ENCODE measurements at places on chromosomes 1 and 21.

DNA sequence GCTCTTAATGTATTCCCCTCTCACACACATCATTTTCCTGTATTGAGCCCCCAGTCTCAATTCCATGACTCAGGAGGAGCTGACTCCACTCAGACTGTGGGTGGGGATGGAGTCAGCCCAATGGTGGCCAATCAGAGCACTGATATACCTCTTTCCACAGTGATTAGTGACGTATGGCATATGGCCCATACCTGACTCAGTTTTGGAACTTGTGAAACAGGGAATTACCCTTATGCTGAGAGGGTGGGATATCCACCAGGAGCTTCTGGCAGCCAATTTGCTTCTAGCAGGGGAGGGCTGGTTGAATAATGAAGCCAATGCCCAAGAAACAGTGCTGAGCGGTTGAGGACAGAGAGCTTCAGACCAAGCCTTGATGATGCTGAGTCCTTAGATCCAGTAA is 86.4 kb upstream of the SPATA6 start:
- DNase-seq, result no peak

DNA sequence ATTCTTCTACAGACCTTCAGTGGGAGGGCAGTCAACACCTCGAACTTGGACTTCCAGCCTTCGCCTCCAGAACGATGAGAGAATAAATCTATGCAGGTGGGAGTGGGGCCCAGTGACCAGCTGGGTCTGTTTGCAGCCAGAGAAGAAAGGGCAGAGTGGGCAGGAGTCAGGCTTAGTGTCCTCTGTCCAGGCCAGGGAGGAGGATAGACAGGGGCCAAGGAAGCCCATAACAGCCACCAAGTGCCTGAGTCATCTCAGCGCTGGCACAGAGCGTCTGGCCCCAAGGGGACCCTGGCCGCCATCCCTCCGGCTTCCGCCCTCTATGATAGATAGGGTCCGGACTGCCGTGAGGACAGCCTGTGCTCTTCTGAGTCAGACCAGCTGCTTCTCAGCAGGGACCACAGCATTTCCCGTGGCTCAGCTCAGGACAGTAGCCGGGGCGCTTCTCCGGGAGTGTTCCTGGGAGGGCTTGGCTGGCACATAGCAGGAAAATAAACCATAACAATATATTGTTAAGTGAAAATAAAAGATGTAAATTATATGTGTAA is 133.1 kb upstream of the C1orf174 start:
- no peak for DNase-seq

GRCh38 chr1:167522246-167522645 is 3.9 kb upstream of the CD247 start:
- no peak for DNase-seq

DNA sequence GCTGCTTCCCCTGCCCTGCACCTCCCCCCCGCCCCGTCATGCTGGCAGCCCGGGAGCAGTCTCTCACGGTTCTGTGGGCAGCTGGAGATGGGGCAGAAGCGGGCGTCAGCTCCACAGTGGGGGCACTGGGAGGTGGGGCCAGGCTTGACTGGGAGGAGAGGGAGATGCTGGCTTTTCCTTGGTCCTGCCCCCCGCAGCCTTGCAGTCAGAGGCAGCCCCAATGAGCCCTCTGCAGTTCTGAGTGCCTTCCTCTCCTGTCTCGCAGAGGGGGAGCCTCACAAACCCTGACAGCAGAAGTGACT is 21.7 kb downstream of the ARHGEF10L start:
- no peak for DNase-seq

DNA sequence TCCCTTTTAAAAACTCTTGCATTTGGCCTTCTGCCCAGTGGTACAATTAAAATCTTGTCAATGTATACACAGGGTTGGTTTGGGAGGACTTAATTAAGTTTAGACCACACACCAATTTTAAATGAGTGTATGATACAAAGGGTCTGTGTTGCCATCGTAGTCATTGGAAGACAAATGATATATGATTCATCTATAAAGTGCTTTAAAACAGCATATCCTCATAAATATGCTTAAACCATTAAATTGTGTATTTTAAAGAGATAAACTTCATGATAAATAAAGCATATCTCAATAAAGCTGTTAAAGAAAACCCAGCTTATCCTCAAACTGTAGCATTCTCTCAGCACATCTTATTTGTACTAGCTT is 69.5 kb downstream of the LUZP1 start:
- DNase-seq, result no peak

DNA sequence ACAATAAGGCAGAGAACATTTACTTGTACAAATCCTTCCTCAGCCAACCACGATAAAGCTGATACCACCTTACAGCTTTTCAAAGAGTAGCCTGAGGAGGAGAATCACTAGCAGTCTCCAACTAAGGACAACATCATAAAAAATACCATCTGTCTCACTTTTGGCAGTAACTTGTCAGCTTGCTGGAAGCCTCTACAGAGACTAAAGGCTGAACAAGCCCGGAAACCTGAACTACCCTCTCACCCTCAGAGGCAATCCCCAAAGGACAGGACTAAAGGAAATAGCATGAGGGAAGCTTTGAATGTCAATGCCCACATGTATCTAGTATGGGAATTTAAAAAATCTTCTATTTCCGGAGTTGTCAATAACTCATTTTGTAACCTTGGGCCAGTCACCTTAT is 10.6 kb downstream of the SRSF4 start:
- DNase-seq, result no peak

GRCh38 chr1:67338642-67339041 is 31.0 kb downstream of the IL12RB2 start:
- DNase-seq, result no peak

GRCh38 chr1:239672256-239672655 is 285.9 kb downstream of the CHRM3 start:
- no peak for DNase-seq

DNA sequence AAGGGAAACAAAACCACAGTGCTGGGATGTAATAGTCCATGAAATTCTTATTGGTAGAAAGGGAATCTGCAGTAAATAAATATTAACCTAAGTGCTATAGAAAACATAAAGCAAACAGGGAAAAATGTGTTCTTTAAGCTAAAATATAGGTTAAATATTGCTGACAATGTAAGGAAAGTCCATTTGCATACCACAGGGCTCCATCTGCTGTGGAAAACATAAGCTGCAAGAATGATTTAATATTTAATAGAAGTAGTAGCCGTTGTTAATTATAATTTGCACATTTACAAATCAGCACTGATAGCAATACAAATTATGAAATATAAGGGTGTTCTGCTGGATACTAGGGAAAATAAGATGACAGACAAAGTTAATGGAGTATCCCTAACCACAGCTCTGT is 444.9 kb upstream of the PKN2 start:
- DNase-seq, result no peak

GRCh38 chr1:85406081-85406480 is 58.9 kb downstream of the DDAH1 start:
- DNase-seq, result no peak

- DNase-seq, result no peak
Observed at GRCh38 chr1:78184460-78185072, 138.8 kb downstream of the GIPC2 start.

- DNase-seq, result no peak
Observed at GRCh38 chr1:71463144-71463543, 382.3 kb upstream of the ZRANB2 start.

GRCh38 chr1:218666263-218666662 is 321.1 kb downstream of the TGFB2 start:
- no peak for DNase-seq

DNA sequence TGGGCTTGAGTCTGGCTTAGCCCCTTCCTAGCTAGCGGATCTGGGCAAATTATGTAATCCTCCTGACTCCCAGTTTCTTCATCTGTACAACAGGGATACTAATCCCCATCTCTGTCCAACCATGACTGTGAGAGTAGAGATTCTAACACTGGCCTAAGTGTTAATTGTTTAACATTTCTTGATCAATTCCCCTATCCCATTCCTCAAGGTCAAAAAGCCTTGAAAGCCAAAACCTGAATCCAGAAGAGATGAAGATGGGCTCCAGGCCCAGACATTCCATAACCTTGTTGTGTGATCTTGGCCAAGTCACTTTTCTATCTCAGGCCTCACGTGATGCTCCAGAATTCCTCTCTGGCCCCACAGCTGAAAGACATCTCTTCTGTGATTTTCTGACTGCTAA is 18.8 kb upstream of the PHLDA3 start:
- DNase-seq, result no peak

DNA sequence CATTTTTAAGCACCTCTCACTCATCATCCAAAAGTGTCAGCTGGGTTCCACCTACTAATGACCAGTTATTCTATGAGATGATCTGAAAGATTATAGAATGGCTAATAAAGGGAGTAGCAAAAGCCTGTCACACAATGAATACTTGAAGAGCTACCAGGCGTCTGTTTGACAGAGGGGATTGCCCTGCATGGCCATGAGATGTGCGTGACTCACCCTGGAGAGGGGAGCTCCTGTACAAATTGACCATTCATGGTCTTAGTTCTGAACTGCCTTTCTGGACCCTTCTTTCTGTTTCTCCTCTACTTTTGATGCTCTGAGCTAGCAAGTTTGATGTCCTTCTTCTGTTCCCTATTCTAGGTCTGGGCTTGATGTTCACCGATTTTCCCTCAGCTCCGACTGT is 85.2 kb upstream of the ABCD3 start:
- DNase-seq, result no peak

DNA sequence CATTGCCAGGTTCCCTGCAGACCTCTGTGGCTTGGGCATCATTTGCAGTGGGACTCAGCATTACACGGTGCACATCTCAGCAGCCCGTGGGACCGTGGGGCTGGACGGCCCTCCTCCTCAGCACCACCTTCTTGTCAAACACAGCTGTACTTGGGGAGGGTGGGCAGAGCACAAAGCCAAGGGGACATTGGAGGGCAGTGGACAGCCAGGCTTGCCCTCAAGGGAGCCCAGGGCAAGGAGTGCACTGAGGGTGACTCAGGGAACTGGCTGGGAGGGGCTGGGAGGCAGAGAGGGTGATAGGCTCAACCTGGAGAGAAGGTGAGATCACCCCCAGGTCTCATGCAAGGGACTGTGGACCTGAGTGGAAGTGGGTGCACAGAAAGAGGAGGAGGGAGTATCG is 3.4 kb downstream of the CAPN9 start:
- DNase-seq, result no peak

DNA sequence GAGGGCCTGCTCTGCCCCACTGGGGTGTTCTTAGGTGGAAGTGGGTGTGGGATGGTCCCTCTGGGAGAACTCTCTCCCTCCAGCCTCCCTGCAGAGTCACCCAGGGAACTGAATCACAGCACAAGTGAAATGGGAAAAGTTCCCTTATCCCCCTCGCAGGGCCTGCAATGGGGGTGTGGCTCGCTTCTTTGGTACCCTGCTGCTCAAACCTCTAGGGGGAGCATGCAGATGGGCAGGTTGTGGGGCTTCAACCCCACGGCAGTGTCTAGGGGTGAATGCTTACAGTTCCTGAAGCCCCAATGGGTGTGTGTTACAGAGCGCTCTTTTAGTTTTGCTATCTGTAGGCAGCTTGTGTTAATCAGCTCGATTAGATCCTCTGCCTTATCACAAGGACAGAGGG is 59.0 kb upstream of the TINAGL1 start:
- DNase-seq, result no peak

DNA sequence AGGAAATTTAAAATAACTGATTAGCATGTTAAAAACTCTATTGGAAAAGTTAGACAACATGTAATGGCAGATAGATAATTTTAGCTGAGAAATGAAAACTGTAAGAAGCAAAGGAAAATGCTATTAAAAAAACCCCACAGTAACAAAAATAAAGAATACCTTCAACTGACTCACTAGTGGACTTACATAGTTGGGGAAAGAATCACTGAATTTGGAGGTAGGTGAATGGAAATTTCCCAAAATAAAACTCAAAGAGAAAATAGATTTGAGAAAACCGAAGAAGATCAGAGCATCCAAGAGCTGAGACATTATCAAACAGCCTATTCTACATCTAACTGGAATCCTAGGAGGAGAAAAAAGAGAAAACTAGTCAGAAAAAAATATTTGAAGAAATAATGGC is 34.7 kb downstream of the PDE4B start:
- DNase-seq, result no peak

GRCh38 chr21:32940079-32941014 is 85.4 kb upstream of the OLIG2 start:
- DNase-seq, result peak; percentile 42

DNA sequence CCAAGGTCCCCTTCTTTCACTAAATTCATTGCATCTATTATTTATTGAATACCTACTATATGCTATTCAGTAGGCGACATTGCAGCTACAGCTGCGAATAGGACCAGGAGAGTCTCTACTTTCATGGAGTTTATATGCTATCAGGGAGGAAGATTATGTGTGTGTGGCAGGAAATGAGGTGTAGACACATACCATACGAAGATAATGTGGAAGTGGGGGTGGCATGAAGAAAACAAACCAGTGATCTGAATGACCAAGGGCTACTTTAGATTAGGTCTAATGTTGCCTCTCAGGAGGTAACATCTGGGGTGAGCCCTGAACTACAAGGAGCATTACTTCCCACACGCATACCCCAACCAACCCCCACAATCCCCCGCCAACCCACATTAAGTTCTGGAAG is 1.0 kb upstream of the PPIH start:
- no peak for DNase-seq

GRCh38 chr1:76162254-76162653 is 87.7 kb downstream of the ST6GALNAC3 start:
- no peak for DNase-seq

DNA sequence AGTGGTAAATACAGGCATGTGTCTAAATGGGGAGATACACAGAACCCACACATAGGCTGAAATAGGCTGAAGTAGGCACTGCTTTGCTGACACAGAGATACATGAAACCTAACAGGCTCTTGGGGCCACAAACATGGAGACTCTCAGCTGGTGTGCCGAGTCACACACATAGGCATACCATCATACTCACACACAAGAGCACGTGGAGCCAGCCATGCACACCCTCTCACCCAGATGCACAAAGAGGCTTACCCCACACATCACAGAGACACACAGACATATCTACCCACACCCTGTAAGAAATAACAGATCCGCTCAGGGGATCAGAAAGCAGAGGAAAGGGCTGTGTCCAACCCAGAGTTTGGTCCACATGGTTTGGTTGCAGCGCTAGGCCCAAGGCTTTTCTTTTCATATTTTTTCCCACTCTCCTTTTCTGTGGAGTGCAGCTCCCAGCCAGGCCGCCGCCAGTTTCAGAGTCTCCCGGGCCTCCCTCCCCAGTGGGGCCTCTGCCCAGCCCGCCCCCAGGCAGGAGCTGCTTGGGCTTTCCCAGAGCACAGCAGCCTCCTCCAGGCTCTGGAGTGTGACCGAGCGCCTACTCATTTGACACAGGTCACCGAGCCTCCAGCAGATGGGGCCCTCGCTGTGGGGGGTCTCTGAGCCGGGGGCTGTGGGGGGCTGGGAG is 3.9 kb upstream of the POU3F1 start:
- no peak for DNase-seq

GRCh38 chr1:161952607-161953172 is 71.0 kb downstream of the OLFML2B start:
- DNase-seq, result no peak

GRCh38 chr1:109091078-109091838 is 694 bp downstream of the TMEM167B start:
- no peak for DNase-seq

DNA sequence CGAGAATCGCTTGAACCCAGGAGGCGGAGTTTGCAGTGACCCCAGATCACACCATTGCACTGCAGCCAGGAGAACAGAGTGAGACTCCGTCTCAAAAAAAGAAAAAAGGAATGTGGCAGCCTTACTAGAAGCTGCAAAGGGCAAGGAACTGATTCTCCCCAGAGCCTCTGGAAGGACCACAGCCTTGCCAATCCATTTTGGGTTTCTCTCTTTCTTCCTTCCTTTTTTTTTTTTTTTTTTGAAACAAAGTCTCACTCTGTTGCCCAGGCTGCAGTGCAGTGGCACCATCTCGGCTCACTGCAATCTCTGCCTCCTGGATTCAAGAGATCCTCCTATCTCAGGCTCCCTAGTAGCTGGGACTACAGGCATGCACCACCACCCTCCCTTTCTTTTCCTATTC is 9.9 kb upstream of the IFNGR2 start:
- no peak for DNase-seq
